Activated effector memory CD4-positive, alpha-beta T cell treated with anti-CD3 and anti-CD28 coated beads, Interleukin-2, amount 50 U/mL, for 16 hours (primary cell): ENCODE measurements at places on chromosomes 4 and X.

- peak; percentile 83 for DNase-seq
Measured at GRCh38 chr4:184825141-184825895, 450 bp downstream of the ACSL1 start.

- DNase-seq, result no peak
Measured at GRCh38 chr4:29073571-29073970, 1646.6 kb upstream of the PCDH7 start.

- DNase-seq, result no peak
Measured at GRCh38 chr4:24928708-24929107, 15.9 kb upstream of the CCDC149 start.

- DNase-seq, result no peak
Measured at GRCh38 chr4:94582517-94582916, 130.8 kb downstream of the PDLIM5 start.

GRCh38 chr4:184934184-184934583 lies 84.1 kb upstream of the HELT start:
- DNase-seq, result no peak

- DNase-seq, result no peak
Measured at GRCh38 chr4:185726931-185727330, 85.1 kb downstream of the SORBS2 start.

DNA sequence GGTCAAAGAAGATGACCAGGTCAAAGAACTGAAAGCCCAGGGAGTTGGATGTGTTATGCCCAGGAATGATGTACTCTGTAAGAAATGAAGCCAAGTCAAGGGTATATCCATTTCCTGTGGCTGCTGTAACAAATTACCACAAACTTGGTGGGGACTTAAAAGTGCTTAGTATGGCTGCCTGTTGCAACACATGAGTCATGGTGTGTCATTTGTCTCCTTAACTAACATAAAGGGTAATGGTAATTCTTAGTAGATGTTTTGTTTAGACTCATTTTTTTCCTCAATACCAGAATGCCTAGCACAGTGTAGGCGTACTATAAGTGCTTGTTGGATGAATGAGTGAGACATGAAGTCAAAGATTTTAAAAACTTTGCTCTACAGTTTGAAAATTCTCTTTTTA lies 45.7 kb downstream of the SYTL5 start:
- no peak for DNase-seq

- no peak for DNase-seq
Measured at GRCh38 chr4:152363086-152363485, 172.8 kb downstream of the FBXW7 start.

DNA sequence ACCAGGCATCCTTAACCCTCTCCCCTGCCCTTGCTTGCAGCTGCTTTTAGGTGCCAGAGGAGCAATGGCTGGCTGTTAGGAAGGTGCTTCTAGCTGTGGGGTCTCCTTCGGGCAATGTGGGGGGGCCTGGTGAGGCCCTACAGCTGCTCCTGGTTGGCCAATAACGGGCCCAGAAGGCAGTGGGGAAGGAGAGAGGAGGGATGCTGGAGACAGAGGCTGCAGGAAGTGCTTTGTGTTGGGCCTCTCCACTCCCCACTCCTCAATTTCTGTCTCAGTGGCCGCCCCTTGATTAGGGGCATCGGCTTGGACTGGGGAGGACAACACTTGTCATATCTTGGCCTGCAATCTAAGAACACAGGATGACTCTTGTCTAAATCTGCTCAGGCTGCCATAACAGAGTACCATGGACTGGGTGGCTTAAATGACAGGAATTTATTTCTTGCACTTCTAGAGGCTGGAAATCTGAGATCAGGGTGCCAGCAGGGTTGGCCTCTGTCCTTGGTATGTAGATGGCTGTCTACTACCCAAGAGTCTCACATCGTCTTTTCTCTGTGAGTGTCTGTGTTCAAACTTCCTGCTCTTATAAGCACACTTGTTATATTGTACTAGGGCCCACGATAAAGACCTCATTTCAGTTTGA lies 374.3 kb downstream of the MID1IP1 start:
- no peak for DNase-seq

DNA sequence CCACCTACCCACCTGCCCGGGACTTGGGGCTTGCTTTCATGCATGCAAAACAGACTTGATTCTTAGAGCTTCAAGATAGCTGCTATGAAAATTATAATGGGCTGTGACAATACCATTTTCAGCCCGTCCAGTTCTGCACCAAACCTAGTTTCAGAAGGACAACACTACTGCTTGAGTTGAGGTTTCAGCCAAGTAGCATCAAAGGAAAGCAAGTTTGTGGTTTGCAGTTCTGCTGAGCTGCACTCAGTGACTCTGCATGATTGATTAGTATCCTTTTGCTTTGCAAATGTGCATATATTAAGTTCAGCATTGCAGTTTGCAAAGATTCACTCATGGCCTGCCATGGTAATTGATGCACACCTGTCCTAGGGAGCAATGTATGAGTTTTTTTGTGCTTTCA lies 442.7 kb downstream of the RPA4 start:
- no peak for DNase-seq

GRCh38 chrX:73214426-73215094 lies at the start of gene NAP1L2:
TSS of gene NAP1L2 (minus strand) at chrX:73214851. CDS start at chrX:73214492, 359 bp downstream.
- peak; percentile 74 for DNase-seq
